Upper lobe of right lung (tissue), 1 donor: ENCODE measurements at places on chromosomes 12 and 14. TPM values are rescaled to one million over a fixed set of nuclear protein-coding genes. Genes with fewer than 3 reads are reported as not detected.

DNA sequence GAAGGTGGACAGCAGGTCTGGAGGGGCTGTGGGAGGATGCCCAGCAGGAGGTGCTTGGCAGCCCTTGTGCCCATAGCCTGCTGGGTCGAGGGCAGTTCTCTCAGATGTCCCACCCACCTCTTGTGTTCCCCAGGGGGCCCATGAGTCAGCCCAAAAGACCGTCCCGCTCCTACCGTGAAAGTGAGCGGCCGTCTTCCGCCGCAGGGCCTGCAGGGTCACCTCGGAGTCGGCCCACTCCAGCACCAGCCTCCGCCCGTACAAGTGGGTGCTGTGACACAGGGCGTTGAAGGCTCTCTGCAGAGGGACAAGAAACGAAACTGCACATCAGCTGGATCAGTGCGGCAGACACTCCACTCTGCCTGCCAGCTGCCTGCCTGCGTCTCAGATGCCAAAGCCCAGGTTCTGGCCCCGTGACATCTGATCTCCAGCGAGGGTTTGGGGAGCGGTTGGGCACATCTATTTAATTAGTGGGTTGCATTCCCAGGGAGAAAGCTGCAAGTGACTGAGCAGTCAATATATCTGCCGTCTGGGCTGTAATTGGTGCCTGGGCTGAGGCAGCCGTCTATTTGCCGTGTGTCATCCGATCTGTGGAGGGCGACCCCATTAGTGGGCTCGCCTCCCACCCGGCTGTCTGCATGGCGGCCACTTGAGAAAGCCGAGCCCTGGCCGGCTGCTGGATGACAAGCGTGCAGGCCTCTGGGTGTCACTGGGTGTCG lies 121.5 kb downstream of the RBM19 start:
- peaks cover 17% of the 10 kb centered on the region for H3K36me3 ChIP-seq
- no peaks in the 10 kb centered on the region for H3K4me1 ChIP-seq
- H3K27ac ChIP-seq: no peak overlapping the region
- no peak for DNase-seq
- H3K4me3 ChIP-seq: no peak overlapping the region

- H3K27me3 ChIP-seq: no peaks in the 10 kb centered on the region
- H3K4me1 ChIP-seq: no peaks in the 10 kb centered on the region
- no peak overlapping the region for H3K4me3 ChIP-seq
Observed at GRCh38 chr12:128914908-128915563, 61.8 kb downstream of the GLT1D1 start.

DNA sequence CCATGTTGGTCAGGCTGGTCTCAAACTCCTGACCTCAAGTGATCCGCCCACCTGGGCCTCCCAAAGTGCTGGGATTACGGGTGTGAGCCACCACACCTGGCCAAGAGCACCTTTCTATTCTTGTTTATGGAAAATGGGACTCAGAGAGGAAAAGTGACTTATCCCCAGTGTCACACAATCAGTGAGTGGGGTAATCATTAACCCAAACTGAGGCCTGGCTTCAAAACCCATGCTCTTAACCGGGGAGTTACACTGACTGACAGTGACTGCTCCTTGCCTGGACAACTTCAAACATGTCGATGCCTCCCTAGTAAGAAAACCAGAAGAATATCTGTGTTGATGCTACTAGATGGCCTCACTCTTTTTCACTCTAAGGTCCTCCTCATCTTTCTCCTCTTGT lies 7.3 kb downstream of the CLEC7A start:
- H3K4me1 ChIP-seq: no peaks in the 10 kb centered on the region
- no peak overlapping the region for H3K27ac ChIP-seq
- H3K27me3 ChIP-seq: no peaks in the 10 kb centered on the region
- DNase-seq: no peak
- no peaks in the 10 kb centered on the region for H3K36me3 ChIP-seq

GRCh38 chr12:49750027-49750995 lies 9.0 kb downstream of the TMBIM6 start:
- DNase-seq: no peak
- H3K4me1 ChIP-seq: peaks cover 64% of the 10 kb centered on the region
- H3K27ac ChIP-seq: no peak overlapping the region

- H3K4me1 ChIP-seq: no peaks in the 10 kb centered on the region
- H3K27ac ChIP-seq: no peak overlapping the region
- DNase-seq: no peak
- H3K27me3 ChIP-seq: no peaks in the 10 kb centered on the region
- H3K4me3 ChIP-seq: no peak overlapping the region
- H3K36me3 ChIP-seq: no peaks in the 10 kb centered on the region
Observed at GRCh38 chr14:45633220-45633984, 380.4 kb upstream of the MIS18BP1 start.

GRCh38 chr14:72443991-72444441 lies 449.9 kb downstream of the DPF3 start:
- H3K36me3 ChIP-seq: no peaks in the 10 kb centered on the region
- no peak overlapping the region for H3K4me3 ChIP-seq
- no peak overlapping the region for H3K27ac ChIP-seq
- H3K27me3 ChIP-seq: no peaks in the 10 kb centered on the region

DNA sequence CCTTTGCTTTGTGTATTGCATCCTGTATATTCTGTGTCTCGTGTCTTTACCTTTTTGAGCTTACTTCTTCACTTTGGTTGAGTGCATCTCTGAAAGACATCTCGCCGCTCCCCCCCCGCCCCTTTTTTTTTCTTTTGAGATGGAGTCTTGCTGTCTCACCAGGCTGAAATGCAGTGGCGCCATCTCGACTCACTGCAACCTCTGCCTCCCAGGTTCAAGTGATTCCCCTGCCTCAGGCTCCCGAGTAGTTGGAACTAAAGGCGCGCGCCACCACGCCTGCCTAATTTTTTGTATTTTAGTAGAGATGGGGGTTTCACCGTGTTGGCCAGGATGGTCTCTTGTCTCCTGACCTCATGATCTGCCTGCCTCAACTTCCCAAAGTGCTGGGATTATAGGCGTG lies 49.9 kb downstream of the DIP2B start:
- no peaks in the 10 kb centered on the region for H3K36me3 ChIP-seq
- H3K27me3 ChIP-seq: no peaks in the 10 kb centered on the region
- H3K4me3 ChIP-seq: no peak overlapping the region

- no peaks in the 10 kb centered on the region for H3K4me1 ChIP-seq
- H3K4me3 ChIP-seq: no peak overlapping the region
- H3K27ac ChIP-seq: no peak overlapping the region
- H3K27me3 ChIP-seq: no peaks in the 10 kb centered on the region
Observed at GRCh38 chr12:33251548-33251947, 188.1 kb downstream of the SYT10 start.

DNA sequence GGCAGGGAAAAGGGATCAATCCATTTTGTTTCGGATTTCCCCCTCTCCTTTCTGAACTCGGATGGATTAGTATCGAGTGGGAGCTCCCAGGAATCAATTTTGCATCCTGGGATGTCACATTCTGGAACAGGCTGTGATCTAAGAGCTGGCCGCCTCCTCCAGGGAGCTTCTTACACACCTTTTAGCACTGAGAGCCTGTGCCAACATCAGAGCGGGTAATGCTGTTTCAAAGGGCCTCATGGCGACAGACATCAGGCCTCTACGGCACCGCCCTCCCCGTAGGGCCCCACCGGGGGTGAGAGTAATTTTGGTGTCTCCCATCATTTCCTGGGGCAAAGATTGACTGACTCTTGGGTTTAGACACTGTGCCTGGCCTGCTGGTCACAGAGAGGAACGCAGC lies 2.7 kb downstream of the GALNT9 start:
- no peak for DNase-seq
- peaks cover 34% of the 10 kb centered on the region for H3K27me3 ChIP-seq
- H3K4me1 ChIP-seq: peaks cover 10% of the 10 kb centered on the region
- no peak overlapping the region for H3K27ac ChIP-seq
- no peak overlapping the region for H3K4me3 ChIP-seq
- H3K36me3 ChIP-seq: no peaks in the 10 kb centered on the region

DNA sequence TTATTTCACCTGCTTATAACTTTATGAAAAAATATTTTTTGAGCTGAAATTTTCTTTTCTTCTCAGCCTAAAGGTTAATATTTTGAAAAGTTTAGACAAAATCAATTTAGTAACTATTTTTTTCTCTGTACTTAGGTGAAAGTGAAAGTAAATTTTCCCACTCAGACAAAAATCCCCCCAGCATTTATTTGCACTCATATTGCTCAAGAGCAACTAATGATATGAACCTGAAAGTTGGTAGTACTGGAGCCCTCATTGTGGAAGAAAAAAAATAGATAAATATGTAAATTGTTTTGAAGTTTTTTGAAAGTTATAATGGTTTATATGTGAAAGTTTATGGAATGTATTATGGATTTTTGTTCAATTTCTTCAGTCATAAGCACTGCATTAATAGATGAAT lies 1005.9 kb upstream of the ATXN7L3B start:
- no peaks in the 10 kb centered on the region for H3K36me3 ChIP-seq
- H3K4me1 ChIP-seq: no peaks in the 10 kb centered on the region

DNA sequence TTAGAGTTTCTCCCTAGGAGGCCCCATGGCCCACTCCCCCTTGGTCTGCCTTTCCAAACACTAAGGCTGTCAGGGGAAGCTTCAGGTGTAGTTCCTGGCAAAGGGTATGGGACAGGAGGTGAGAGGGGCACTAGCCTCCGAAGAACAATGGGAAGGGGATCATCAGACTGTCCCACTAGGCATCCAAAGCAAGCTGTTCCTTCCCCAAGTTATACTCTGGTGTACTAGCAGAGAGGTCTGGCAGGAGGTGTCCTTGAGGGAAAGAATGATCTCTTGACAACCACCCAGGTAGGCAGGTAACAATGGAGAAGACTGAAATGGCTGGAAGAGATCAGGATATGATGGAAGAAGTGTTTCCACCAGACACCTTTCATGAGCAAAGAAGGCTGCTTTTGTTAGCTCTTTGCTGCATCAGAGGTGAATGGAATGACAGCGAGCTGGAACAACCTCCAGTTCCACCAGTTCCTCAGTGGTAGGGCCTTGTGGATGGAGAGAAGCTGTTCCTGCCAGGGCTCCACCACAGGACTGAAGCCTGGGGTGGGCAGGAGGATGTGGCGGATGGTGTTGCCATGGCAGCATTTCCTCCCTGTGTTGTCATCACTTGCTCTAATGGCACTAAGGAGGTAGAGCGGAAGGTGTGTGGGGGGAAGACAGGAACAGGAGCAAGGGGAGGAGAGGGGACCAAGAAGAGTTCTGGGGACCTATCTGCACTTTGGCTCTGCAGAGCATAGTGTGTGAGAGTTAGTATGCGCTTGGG lies 2.3 kb upstream of the AGAP2 start:
- no peaks in the 10 kb centered on the region for H3K36me3 ChIP-seq
- H3K27me3 ChIP-seq: peaks cover 45% of the 10 kb centered on the region
- no peak for DNase-seq
- H3K4me1 ChIP-seq: peaks cover 10% of the 10 kb centered on the region
- no peak overlapping the region for H3K27ac ChIP-seq

DNA sequence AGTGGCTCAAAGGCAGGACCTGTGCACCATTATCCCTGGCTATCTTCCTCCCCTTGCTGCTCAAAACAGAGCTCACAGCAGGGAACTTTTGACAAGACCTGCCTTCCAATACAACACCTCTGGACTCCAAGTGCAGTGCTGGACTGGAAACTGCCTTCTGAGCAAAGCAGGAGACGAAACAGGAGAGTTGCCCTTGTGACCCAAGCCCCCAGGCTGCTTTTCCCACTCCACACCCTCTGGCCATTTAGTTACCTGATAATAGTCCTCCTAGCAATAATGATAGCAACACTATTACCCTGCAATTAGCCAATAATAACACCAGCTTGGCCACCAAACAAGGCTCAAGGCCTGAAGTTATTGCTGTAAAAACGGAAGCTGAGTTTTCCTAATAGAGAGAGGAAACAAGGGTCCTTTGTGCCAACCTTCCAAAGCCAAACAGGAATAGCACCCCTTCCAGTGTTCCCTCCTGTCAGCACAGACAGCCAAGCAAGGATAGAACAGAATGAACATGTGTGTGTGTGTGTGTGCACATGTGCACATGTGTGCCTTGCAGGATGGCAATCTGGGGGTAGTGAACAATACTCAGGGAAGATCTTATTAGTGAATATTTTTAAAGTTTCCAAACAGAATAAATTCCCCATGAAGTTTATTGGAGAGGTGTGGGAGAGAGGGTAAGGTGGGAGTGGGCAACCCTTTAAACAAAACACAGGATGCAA lies 9.2 kb upstream of the KRT73 start:
- DNase-seq: no peak
- no peak overlapping the region for H3K4me3 ChIP-seq
- no peaks in the 10 kb centered on the region for H3K4me1 ChIP-seq
- H3K27ac ChIP-seq: no peak overlapping the region

- H3K36me3 ChIP-seq: peaks cover 16% of the 10 kb centered on the region
- DNase-seq: no peak
- H3K27me3 ChIP-seq: no peaks in the 10 kb centered on the region
- H3K4me3 ChIP-seq: no peak overlapping the region
Observed at GRCh38 chr12:79848339-79848738, 86.6 kb downstream of the PPP1R12A start.

- no peak overlapping the region for H3K27ac ChIP-seq
- DNase-seq: no peak
- H3K27me3 ChIP-seq: peaks cover 3% of the 10 kb centered on the region
- H3K4me1 ChIP-seq: no peaks in the 10 kb centered on the region
Observed at GRCh38 chr14:65824285-65824977, 411.9 kb downstream of the FUT8 start.

DNA sequence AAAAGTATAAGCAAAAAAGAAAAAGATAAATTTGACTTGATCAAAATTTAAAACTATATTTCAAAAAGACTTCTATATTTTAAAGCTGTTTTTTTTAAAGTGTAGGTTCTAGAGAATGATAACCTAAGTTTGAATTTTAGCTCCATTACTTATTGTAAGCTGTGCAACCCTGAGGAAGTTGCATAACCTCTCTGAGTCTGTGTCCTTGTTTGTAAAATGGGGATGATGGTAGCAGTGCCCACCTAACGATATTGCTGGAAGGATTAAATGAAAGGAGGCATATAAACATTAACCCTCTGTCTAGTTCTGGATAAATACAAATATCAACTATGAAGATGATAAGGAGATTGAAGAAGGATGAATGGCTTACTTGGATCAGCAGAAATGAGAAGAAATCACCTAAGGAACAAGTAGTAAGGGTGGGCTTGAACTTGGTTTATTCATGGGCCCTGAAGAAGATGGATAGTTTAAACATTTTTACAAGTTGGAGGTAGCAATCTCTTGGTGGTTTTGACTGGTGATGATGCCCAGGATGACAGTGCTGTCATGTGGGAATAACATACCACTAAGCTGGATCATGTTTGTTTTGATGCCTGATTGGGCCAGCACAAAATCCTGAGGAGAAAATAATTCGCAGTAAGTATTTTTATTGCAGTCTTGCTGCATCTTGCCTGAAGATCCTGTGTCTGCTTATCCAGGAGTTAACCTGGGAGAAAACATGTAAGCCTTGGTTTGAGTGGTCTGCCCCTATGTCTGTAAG lies 35.0 kb downstream of the TXNRD1 start:
- no peak for DNase-seq
- no peaks in the 10 kb centered on the region for H3K36me3 ChIP-seq
- no peak overlapping the region for H3K27ac ChIP-seq
- no peaks in the 10 kb centered on the region for H3K4me1 ChIP-seq

The MGP gene
- total RNA-seq: 472 TPM

The MYF6 gene
- not detected for total RNA-seq

The CCDC38 gene
- not detected for total RNA-seq

The ESPL1 gene
- 0.35 TPM for total RNA-seq

The HOTAIR gene
- not detected for total RNA-seq

The SPIC gene
- not detected for total RNA-seq

The LRTM2 gene
- not detected for total RNA-seq

The SLC6A13 gene
- total RNA-seq: 3.9 TPM
